ENCODE measurements at places on chromosomes 2 and 18.

DNA sequence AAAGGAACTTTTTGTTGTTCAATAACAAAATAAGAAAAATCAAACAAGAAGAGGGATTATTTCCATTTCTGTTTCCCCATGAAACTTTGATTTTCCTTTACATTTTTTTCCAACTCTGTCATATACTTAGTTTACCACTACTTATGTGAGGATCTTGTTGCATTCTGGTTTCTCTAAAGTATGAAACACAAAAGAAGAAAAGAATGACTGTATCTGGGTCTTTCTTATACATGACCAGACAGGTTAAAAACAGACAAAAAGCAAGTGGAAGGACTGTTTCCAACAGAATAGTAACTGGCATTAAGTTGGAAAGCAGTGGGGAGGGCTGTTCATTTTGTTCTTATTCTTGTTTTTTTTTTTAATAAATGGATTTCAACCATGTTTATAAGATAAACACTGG lies 1207.8 kb upstream of the FAM98A start:
- no peak for DNase-seq

GRCh38 chr2:40556293-40556692 lies 104.4 kb upstream of the SLC8A1 start:
- no peak for DNase-seq

GRCh38 chr2:238027058-238027457 lies 33.7 kb upstream of the SCLY start:
- DNase-seq = no peak

GRCh38 chr2:191105082-191105481 lies 45.7 kb downstream of the STAT4 start:
- no peak for DNase-seq

DNA sequence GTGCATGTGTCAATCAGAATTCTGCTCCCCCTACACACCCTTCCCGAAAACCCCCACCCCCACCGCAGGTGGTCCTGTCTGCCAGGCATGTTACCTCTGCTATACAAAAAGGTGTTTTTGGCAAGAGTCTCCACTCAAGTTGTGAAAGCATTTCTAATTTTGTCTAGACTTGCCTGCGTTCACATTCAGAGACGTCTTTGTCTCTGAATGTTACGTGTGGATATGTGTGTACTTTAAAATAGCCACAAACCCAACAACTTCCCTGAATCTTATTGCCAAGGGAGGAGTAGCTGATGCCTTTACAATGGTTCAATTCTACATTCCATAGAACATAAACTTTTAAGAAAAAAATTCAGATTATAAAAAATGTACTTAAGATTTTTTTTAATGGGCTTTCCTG lies 66.6 kb downstream of the ITGA4 start:
- no peak for DNase-seq

- DNase-seq = no peak
Observed at GRCh38 chr2:10012963-10013461, 30.3 kb upstream of the KLF11 start.

Data from G401 (cell line).